ENCODE measurements at places on chromosomes 5 and 9. TPM values are rescaled to one million over a fixed set of nuclear protein-coding genes. Genes with fewer than 3 reads are reported as not detected.

ANKRD31 gene
- total RNA-seq, result 0.14 TPM

SLC1A1 gene
- total RNA-seq, result 52.7 TPM

UNC13B gene
- total RNA-seq, result 92.1 TPM

ROPN1L gene
- total RNA-seq, result 1.9 TPM

CDH6 gene
- 9.4 TPM for total RNA-seq

STOM gene
- total RNA-seq, result 595 TPM

OBP2B gene
- total RNA-seq, result not detected

DNA sequence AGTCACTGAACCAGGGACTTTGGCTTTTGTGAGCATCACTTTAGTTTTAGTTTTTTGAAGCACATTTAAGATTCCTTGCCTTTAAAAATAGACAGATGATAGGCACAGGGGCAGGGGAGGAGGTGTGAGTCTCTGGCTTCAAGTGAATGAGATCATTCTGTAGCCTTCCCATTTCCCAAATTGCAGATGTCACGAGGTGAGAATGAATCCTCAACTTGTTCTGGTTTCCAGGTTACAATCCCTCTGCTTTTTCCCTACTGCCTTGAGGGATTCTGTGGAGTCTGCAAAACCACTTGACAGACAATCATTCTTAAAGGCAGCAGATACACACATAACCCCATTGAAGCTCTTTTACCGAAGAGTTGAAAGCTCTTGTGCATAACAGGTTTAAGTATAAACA, 332.4 kb downstream of the DMAC1 start:
- DNase-seq, result no peak

- no peak for DNase-seq
Measured at GRCh38 chr9:125652233-125652594, 54.8 kb downstream of the MAPKAP1 start.

- no peak for DNase-seq
Measured at GRCh38 chr5:10469253-10470050, 27.8 kb downstream of the ROPN1L start.

- DNase-seq, result no peak
Measured at GRCh38 chr5:133827011-133827410, 141.4 kb downstream of the C5orf15 start.

DNA sequence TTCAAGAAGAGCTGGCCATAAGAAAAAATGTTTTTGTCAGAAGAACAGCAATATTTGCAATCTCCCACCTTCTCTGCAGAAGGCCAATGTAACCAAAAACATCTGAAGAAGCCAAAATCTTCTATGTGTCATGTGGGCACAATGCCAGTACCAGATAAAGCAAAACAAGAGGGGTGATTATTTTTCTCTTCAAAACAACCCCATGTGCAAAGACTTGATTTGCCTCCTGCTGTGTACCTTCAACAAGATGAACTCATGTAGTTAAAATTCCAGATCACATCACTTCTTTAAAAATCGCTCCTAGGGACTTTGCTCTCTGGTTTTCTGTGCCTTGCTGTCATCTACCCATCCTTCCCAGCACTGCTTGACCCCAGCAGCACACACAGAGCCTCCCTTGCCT, 134.0 kb upstream of the MAP3K1 start:
- DNase-seq, result no peak

DNA sequence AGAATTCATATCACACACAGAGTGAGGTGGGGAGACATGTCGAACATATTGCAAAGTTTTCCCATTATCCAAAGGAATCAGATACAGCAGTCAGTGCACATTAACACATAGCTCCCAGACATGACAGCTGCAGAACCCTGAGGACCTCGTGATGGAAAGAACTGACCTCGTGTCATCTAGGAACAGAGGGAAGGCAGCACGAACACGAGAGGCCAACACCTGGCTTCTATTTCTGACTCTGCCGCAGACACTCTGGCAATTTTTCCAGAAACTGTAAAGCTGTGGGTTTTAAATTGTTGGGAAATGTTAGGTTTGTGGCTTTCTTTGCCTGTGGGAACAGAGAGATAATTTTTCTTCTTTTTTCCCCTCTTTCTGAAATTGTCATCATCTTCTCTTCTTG, 315.0 kb upstream of the PIK3R1 start:
- DNase-seq, result no peak

DNA sequence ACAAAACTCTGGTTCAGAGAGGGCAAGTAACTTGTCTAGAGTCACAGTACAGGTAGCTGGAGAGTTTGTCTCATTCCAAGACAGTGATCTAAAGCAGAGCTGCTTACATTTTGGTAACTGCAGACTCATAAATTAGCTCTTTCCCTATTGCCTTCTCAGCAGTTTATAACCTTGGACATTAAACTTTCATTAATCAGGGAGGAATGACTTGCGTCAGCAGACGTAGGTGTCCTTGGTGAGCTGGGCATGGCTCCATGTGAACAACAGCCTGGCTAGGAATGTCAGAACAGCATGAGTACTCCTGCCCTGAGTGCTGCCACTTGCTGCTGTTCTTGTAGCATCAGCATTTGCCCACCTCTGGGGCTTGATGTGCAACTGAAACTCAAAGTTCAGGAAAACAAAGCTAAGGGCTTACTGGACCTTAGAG, 2.2 kb upstream of the ALDOB start:
- no peak for DNase-seq

DNA sequence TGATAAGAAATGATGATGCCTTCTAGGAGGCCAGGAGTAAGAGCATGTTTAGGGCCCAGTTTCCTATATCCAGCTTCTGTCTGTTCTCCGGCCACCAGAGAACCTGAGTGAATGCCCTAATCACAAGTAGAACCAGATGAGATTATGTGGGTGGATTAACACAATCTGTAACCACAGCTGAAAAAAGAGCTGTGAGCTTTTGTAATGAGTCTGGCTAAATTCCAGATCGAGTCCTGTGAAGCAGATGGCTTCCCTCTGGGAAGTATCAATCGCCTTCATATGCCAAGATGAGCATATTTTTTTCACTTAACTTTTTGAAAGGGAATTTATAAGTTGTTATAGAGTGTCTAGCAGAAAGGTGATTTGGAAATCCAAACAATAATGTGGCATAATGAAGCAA, 99.8 kb downstream of the NNT start:
- no peak for DNase-seq

- no peak for DNase-seq
Measured at GRCh38 chr5:135032999-135033861, 798 bp downstream of the PITX1 start.

DNA sequence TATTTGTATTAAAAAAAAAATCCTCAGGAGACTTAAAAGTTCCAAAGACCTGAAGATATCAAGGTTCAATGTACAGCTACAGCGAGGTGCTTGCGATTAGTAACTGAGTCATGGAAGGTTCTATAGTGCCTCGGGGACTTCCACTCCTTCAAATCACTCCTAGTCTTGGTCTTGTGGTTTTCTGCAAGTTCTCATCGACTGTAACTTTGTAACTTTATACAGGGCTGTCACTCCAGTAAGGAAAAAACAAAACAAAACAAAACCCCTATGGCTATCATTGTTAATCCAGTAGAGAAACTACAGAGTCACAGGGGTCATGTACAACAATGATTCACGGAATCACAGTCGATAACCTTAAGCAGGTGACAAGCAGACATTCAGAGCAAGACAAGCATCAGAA, 39.8 kb upstream of the SELENOP start:
- no peak for DNase-seq

GRCh38 chr5:143550986-143551630, 147.6 kb upstream of the NR3C1 start:
- DNase-seq, result no peak

DNA sequence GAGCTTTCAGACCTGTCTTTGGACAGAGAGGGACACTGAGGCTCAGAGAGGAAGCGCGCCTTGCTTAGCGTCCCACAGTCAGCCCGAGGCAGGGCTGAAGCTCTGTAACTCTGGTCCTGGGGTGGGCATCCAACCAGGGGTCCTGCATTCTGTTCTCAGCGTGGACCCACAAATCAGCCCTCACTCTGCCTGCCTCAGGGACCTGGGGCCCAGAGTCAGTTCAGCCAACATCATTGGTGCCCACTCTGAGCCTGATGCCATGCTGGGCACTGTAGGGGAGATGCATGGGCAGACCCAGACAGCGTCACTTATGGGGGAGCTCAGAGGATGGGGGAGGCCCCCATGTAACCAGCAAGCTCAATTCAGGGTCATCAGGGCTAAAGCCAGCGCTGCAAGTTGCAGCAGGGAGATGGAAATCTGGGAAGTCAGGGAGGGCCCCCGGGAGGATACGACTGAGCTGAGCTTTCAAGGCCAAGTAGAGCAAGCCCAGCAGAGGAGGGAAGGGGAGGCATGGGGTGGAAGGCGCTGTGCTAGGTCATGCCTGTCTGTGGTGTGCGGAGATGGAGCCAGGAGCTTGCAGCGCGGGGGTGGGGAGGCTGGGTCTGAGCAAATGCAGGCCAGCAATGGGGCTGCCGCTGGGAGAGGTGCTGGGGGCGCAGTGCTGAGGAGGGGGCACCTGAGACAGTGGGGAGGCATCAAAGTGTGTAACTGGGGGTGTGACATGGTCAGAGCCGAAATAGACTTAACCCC, 21.1 kb downstream of the CORO2A start:
- no peak for DNase-seq

DNA sequence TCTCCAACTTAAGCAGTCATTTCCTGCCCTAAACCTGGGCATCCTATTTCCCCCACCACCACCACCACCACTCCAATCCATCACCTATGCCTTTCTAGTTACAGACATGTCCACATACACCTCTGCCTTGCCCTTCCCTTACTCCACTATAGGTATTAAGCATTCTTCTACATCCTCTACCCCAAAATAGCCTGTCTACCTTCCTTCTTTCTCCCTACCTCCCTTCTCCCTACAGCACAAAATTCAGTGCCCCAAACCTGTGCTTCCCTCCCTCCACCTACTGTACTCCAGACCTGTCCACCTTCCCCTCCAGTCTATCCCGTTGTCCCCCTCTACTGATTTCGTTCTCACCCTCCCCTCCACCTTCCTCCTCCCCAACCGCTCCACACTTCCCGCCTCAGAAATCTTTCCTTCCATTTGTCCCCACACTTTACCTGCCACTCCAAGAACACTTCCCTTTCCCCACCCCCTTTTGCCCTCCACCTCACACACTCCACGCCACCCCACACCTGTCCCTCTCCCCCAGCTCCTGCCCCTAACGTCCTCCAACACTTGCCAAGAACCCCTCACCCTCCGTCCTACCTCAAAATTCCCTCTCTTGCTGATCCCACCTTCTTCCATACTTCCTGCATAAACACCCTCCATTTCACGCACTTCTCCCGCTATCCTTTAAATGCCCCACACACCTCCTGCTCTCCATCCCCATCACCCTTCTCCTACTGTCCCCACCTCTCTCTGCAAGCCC, 1.6 kb downstream of the STRBP start:
- no peak for DNase-seq

GRCh38 chr5:179327021-179327735, 18.1 kb downstream of the ADAMTS2 start:
- DNase-seq, result no peak

GRCh38 chr5:110341836-110342235, 384.6 kb downstream of the TMEM232 start:
- DNase-seq, result no peak

DNA sequence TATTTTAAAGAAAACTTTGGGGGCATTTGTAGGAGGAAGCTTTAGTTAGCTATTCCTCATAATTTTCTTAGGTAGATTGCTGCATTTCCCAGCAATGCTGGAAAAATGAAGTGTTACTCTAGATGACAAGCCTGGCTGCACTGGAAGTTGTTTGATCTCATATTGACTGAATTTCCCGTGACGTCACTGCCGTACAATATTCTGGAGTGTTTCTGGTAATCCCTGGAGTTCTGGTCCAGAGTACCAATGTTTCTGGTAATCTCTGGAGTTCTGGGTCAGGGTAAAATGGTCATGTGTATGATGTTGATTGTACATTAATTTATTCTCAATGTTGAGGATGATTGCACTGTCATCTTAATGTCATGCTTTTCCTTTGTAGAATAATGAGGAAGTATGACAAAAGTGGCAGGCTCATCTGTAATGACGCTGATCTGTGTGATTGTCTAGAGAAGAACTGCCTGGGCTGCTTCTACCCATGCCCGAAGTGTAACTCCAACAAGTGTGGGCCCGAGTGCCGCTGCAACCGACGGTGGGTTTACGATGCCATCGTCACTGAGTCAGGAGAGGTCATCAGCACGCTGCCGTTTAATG, 26.2 kb downstream of the ARL14EPL start:
- no peak for DNase-seq

DNA sequence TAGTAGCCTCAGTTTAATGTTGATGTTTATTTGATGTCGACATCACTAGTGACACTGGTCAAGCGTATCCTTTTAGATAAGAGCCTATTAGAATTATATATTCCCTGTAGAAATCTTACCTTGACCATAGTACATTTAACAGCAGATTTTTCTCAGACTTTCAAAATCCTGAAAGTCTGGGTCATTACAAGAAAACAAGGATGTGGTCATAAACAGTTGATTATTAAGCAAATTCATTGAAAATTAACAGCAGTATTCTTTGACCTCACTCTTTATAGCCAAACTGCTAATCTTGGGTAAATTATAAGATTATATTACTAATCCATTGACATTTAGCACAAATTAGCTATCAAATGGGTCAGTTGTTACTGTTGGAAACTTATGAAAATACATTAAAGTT, 83.4 kb downstream of the GHR start:
- no peak for DNase-seq

GRCh38 chr5:74903165-74903787, 37.1 kb upstream of the FAM169A start:
- peak; percentile 77 for DNase-seq

GRCh38 chr9:70817311-70817710, 304.1 kb downstream of the TRPM3 start:
- no peak for DNase-seq

GRCh38 chr5:71475788-71476384, 20.4 kb downstream of the BDP1 start:
- DNase-seq, result no peak

DNA sequence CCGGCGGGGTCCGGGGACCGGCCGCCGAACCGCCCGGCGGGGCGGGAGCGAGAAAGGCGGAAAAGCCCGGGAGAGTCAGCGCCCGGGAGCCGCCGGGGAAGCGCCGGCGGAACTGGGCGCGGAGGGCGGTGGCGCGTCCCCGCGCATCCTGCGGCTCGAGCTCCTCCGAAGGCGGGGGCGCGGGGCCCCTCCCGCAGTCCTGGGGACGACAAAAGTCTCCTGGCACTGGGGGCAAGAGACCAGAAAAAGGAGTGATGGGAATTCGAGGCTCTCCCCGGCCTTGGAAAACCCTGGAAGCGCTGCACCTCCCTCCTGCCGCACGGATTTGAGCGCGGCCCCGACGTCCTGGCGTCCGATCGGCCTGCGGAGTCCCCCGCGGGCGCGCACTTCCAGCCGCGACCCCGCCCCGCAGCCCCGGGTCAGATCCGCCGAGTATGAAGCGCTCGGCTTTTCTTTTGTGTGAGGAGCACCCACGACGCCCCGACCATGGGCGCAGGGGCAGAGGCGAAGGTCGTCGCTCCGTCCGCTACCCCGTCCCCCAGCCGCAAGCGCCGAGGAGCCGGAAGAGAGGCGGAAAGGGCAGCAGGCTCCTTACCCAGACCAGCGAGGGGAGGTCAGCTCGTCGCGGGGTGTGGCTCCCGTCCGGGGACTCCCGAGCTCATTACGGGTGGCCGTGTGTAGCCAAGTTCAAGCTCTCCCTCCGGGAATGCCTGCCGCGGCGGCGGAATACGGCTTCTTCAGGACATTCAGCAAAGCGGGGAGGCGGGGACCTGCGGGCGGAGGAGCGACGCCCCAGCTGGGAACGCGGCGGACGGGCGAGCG, at the start of gene EPB41L4A:
Gene EPB41L4A (minus strand): TSS at position 114 of the 822 bp plus-strand sequence. CDS start 238 bp downstream, outside the sequence.
- peak; percentile 70 for DNase-seq

Data from upper lobe of right lung (tissue), 1 donor.